NCI-H510A treated with DMSO at 0.1 percent for 48 hours (cell line): ENCODE measurements at places on chromosomes 13 and 19.

DNA sequence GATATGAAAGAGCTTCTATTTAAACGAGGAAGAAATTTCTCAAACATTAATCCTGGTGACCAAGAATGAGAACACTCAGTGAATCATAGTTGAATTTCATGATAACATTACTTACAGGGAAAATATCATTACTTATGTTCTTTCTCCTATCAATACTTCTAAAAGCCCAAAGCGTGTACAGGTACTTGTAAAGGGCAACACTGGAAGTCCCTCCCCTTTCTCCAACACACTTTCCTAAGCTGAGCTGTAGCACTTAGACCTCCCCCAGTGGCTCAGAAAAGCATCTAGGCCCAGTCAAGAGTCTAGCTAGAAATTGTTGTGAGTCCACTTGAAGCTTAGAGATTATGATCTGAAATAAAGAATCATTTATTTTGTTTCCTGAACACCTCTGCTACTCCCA, 150.7 kb downstream of the ABCC4 start:
- DNase-seq: no peak

- DNase-seq: no peak
Observed at GRCh38 chr13:26255691-26256277, 1.9 kb downstream of the CDK8 start.

GRCh38 chr19:17615889-17616685, 60.6 kb downstream of the COLGALT1 start:
- DNase-seq: no peak

DNA sequence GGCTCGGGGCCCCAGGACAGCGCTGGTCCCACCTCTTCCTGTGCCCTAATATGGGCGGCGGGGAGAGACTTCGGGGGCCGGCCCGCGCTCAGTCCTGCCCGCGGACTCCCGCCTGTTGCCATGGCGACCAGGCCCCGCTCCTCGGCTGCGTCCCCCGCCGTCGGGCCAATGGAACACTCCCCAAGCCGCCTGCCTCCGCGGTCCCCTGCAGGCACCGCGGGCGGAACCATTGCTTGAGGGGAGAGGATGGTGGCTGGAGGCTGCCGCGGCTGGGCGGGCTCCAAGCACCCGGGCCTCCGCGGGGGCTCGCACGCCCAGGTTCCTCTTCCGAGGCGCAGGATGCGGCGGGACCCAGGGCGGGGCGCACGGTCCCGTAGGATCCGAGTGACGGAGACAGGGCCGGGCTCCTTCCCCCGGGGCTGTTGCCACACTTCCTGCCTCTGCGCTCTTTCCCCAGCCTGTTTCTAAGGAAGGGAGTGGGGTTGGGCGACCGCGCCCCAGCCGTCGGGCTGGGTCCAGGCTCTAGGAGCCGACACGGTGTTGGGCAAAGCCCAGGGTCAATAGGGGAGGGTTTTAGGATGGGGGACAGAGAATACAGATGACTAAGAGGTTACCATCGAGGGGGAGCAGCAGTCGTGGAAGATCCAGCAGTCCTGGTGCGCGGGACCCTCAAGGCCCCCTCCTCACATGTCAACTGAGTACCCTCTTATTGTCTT, 1.2 kb upstream of the JUNB start:
- DNase-seq: peak; percentile 93

DNA sequence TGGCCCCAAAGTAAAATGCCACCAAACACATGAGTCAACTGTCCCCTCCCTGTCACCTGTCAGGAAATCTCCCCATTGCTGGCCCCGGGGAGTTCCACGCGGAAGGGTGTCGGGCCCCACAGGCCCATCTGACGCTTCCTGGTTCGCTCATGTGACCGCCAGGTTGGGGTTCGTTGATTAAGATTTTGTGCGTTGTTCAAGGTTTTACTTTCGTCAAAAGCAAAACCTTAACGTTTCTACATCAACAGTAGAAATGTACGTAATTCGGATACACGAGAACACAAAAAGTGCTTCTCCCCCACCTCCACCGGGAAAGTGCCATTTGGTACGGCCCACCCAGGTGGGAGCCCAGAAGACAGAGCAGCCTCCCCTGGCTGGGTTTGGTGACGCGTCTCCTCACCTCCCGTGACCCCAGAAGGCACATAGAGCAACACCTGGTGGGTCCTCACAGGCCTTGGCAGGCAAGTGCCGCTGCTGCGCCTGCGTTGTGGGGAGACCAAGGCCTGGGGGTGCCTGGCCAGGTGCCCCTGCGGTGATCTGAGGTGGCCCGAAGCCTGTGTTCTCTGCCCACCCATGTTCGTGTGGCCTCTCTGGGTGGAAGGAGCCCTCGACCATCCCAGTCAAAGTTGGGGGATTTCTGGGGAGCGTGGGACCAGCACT, 161.6 kb downstream of the KDM4B start:
- no peak for DNase-seq

DNA sequence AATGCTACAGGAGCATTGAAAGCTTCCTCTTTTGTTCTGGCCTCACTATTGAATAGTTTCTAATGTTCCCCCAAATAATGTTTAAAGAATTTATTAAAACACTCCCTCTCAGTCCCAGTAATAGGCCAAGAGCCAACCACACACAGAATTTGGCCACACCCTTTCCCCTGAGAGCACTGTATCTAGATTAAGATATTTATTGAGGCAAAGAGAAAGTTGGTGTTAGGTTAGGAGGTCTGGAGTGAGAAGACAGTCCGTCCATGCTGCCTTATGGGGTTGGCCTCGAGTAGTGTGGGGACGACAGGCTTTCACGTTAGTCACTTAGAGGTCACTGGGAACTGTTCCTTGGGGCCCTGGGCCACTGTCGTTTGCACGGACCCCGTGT, 122.9 kb upstream of the RNF113B start:
- no peak for DNase-seq

GRCh38 chr13:64540976-64541375, 2689.2 kb downstream of the PCDH9 start:
- DNase-seq: no peak

- DNase-seq: peak; percentile 53
Observed at GRCh38 chr19:6737873-6738786, 750 bp upstream of the GPR108 start.

- peak; percentile 43 for DNase-seq
Observed at GRCh38 chr19:10431943-10432735, 11.8 kb downstream of the PDE4A start.

DNA sequence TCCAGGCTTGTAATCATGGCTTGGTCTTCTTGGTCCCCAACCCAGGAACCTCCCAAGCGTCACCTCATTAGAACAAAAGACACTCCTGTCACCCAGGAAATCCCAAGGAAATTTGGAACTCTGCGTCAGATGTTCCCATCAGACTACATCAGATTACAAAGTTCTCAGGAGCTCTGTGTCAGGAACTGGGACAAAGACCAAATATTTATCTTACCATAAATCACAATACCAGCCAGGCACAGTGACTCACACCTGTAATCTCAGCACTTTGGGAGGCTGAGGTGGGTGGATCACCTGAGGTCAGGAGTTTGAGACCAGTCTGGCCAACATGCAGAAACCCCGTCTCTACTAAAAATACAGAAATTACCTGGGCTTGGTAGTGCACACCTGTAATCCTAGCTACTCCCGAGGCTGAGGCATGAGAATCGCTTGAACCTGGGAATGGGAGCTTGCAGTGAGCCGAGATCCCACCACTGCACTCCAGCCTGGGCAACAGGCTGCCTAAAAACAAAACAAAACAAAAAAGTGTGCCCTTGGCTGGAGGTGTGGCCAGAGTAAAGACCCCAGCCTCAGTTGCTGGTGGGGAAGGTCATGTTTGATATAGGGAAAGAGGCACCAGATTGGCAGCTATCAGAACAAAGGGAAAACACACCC, 16.7 kb upstream of the CCDC124 start:
- DNase-seq: no peak

- DNase-seq: no peak
Observed at GRCh38 chr13:65855242-65855805, 1374.8 kb downstream of the PCDH9 start.

DNA sequence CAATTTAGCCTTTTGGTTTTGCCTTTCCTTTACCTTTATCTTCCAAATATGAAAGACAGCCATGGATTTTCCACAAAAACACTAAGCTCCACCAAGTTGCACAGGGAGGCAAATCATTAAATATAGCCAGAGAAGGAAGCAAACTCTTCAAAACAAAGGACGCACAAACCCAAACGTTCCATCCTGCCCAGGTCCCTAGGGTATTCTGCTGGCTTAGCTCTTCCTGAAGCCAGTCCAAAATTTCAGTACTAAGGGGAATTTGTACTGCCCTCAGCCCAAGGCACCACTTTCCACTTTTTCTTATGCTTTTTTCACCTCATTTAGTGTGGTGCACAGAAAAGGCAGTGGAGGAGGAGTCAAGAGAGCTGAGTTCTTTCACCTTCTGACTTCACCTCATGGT, 169.9 kb downstream of the FLT1 start:
- DNase-seq: no peak

DNA sequence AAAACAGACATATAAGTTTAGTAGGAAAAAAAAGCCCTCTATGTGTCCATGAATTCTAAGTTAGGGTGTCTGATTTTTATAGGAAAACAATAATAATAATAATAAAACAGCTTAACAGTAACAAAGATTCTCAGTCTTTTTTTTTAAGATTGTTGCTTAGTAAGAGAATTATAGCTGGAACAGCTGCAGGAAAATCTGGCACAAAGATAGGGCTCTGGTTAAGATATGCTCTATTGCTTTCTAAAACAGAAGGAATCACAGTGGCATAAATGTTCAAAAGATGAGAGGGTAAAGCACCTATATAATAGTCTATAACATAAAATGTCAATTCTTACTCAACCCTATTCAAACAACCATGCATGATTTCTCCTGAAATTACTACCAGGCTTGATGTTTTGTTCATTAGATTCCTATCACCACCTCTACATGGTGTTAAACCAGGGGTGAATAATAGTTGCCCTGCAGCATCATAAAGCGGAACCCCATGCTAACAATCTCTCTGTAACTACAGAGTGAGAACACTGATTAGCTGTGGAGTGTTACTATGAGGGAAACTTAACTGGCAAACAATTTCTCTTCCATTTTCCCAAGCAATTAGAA, 541.4 kb upstream of the MIR17HG start:
- DNase-seq: no peak

DNA sequence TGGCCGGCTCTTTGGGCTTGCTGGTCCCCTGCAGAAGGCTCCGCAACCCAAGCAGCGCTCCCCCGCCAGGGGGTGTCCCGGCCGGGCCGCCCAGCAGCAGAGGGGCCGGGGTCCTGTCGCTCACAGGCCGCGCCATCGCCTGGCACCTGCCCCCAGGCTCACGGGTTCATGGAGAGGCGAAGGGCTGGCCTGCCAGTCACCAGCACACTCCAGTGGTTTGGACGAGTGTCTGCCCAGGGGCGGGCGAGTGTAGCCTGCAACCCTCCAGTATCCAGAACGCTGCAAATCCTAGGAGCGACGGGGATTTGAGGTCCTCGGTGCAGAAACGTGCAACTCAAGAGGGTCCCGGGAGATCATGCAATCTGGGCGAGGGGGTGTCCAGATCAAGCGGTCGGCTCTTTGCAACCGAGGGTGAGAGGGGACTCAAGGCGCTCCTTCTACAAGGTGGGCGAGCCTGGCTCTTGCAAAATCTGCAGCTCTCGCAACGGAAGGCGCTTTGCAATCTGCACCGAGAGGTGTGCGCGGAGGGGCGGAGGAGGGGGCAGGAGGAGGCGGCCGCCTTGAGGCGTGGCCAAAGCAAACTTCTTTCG, at the start of gene DBP:
Gene DBP, minus strand, starts transcription at position 521 of the 590 bp plus-strand sequence. Its CDS starts 385 bp downstream, at position 136.
- peak; percentile 82 for DNase-seq

DNA sequence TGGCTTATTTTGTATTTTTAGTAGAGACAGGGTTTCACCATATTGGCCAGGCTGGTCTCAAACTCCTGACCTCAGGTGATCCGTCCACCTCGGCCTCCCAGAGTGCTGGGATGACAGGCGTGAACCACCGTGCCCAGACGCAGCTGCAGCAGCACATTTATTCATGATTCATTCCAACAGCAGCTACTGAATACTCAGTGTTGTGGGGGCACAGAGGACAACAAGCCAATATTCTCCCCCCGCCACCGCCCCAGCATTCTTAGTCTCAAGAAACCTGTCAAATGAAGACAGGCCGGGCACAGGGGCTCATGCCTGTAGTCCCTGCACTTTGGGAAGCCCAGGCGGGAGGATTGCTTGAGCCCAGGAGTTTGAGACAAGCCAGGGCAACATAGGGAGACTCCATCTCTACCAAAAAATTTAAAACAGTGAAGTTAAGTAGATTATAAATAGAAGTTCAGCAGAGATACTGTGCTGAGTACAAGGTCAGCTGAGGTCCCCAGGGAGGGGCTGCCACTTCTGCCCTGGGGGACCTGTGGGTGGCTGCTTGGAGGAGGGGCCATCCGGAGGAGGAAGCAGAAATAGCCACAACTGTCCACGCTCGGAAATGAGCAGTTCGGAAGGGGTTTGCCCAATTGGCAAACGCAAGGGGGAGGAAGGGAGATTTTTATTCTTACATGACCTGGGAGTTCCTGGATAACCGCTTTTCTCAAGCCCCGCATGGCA, 4.3 kb downstream of the DOT1L start:
- no peak for DNase-seq

DNA sequence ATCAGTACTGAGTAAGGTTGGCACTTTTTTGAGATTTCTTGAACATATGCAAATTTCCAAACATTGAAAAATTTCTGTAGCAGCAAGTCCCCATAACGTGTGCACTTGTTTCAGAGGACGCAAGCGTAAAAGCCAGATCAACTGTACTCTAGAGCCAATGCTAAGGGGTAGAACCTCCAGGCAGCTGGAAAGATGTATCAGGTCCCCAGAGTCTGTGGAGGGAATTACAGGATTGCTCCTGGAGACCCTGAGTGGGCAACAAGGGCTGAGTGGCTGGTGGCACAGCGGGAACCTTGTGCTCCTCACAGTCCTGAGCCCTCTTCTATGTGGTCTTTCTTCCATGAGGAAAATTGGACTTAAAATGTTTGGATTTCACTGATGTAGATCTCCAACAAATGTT, 53.9 kb upstream of the AMER2 start:
- DNase-seq: no peak

DNA sequence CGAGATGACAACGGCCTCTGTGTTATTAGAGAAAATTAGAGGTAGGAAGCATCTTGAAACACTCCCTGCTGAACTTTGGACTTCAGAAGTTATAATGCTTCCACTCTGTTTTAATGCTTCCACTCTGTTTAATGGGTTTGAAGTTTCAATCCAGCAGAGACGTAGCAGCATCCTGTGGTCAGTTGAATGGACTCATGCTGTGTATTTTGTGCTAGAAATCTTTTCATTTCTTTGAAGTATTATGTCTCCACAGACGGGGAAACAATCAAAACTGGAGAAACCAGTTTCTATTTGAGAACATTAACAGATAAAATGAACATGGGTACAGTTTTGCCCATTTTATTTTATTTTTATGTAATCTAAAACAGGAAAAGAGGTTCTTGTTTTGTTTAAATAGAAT, 1736.2 kb downstream of the SLITRK5 start:
- DNase-seq: no peak

- no peak for DNase-seq
Observed at GRCh38 chr19:29650772-29651387, 14.4 kb upstream of the PLEKHF1 start.

DNA sequence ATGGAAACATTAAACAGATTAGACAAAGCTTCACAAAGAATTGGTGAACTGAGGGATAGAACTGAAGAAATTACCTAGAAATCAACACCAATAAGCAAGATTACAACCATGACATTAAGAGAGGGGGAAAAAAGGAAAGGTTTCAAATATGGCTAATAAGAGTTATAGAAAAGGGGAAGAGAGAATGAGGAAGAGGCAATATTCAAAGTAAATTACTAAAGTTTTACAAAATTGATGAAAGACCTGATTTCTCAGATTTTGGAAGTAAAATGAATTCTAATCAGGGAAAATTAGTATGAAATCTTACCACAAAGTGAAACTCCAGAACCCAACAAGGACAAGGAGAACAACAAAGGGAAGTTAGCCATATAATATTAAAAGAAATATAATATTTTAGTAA, 187.4 kb downstream of the NBEA start:
- no peak for DNase-seq

- no peak for DNase-seq
Observed at GRCh38 chr19:52945652-52946321, 16.9 kb downstream of the ZNF816 start.
